ENCODE measurements at places on chromosomes 13 and 19.

DNA sequence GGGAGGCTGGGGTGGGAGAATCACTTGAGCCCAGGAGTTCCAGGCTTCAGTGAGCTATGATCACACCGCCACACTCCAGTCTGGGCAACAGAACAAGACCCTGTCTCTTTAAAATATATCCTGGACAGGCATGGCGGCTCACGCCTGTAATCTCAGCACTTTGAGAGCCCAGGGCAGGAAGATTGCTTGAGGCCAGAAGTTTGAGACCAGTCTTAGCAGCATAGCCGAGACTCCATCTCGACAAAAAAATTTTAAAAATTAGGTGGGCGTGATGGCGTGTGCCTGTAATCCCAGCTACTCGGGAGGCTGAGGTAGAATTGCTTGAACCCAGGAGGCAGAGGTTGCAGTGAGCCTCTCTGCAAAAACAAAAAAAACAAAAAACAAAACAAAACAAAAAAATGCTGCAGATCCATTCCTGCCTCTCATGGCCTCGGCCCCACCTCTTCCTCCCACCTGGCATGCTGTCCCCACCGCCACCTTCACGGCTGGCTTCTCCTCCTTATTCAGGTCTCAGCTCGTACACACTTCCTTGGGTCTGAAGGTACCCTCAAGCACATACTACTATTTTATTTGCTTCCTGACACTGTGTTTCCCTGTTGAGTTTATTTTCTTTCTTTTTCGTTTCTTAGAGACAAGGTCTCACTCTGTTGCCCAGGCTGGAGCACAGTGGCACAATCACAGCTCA lies 5.3 kb downstream of the RFX1 start:
- DNase-seq, result no peak

DNA sequence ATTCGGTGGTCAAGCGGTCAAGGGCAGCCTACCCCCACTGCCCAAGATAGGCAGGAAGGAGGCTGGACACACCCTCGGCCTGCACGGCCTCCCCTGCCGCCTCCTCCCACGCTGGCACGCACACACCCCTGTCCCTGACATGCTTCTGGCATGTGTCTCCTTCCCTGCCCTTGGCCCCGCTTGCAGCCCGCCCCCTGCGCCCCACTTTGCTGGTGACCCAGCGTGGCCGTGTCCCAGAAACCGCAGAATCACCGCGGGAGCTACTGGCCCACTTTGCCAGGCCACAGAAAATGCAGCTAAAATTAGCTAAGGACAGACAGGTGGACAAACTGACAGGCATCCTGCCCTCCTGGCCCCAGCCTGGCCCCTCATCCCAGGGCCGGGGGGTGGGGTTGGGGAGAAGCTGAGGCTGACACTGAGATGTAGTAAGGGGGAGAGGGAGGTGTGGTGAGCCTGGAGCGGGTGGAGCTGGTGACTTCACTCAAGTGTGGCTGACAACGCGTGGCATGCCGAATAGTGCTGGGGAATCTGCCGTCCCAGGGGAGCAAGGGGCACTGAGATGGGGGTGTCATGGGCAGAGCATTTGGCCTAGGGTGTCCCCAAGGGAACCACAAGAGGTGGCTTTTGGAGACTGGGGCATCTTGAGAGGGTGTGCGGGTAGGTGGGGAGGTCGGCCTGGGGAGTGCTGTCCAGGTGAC lies 2.4 kb downstream of the SHANK1 start:
- no peak for DNase-seq

DNA sequence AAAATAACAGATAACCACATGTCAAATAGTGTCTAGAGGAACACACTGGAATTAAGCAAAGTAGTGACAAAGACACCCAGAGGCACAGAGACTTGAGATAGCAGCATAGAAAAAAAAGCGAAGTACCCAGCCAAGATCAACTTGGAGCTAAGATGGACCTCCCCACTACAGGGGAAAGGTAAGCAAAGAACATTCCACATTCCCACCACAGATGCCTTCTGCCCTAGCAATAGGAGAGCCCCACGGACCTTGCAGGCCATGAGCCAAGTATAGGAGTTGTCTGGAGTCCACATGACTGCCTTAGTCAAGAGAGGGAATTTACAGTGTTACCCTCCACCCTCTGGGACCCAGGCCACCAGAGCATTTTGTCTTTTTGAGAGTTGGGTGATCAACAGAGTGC lies 110.7 kb upstream of the SPRY2 start:
- DNase-seq, result no peak

DNA sequence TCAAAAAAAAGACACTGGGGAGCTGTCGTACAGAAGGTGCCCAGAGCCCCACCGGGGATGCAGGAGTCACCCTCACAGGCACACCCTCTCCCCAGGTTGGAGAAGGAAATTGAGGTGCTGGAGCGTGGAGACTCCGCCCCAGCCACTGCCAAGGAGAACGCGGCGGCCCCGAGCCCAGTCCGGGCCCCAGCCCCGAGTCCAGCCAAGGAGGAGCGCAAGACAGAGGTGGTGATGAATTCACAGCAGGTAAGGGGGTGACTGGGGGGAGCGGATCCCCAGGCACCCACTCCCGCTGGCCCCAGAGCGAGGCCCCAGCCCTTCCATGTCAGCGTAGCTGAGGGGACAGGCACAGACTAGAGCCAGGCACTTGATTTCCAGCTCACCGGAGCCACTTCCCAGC lies 19.9 kb upstream of the MISP start:
- DNase-seq, result no peak

GRCh38 chr13:49908637-49909036 lies 27.5 kb downstream of the SPRYD7 start:
- no peak for DNase-seq

DNA sequence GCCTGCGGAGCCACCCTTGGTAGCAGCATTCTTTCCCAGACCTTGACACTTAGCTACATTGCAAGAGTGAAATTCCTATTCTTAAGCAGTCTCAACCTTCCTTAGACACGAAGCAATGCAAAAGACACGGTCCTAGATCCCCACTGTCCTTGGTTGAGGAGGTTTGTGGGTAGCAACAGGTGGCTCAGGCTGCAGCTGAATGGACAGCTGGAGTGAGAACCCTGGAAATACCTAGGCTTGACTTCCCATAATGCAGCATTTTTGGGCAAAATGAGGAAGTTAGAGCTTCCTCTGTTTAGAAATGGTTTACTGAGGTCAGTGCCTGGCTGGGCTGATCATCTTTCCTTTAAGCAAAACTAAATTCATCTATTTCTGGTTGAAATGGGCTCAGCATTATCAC lies 296.6 kb downstream of the RFC3 start:
- DNase-seq, result no peak
